Fibroblast of lung (primary cell): ENCODE measurements at places on chromosomes 2 and 18. TPM values are rescaled to one million over a fixed set of nuclear protein-coding genes. Genes with fewer than 3 reads are reported as not detected.

RGPD3 gene
- 0.17 and 0.26 TPM in 2 replicates for total RNA-seq

SNTG2 gene
- total RNA-seq, result not detected in 2 replicates

SLC38A11 gene
- total RNA-seq, result 0.26 and 0.50 TPM in 2 replicates

GNAL gene
- total RNA-seq, result 0.50 and 0.77 TPM in 2 replicates

ADD2 gene
- total RNA-seq, result 2.5 and 2.6 TPM in 2 replicates

EML6 gene
- total RNA-seq, result 0.26 and 1.3 TPM in 2 replicates

TEKT4 gene
- not detected in 2 replicates for total RNA-seq

MTERF4 gene
- total RNA-seq, result 29.0 and 31.7 TPM in 2 replicates

CRYGC gene
- total RNA-seq, result not detected in 2 replicates

ACADL gene
- total RNA-seq, result 0.50 and 0.51 TPM in 2 replicates

AP1S3 gene
- total RNA-seq, result 3.3 TPM in 2 replicates

AGBL5 gene
- 19.8 TPM in 2 replicates for total RNA-seq

ZNF892 gene
- 6.2 and 7.3 TPM in 2 replicates for total RNA-seq

C2orf78 gene
- not detected in 2 replicates for total RNA-seq
